ENCODE measurements at places on chromosomes 13 and 19.

DNA sequence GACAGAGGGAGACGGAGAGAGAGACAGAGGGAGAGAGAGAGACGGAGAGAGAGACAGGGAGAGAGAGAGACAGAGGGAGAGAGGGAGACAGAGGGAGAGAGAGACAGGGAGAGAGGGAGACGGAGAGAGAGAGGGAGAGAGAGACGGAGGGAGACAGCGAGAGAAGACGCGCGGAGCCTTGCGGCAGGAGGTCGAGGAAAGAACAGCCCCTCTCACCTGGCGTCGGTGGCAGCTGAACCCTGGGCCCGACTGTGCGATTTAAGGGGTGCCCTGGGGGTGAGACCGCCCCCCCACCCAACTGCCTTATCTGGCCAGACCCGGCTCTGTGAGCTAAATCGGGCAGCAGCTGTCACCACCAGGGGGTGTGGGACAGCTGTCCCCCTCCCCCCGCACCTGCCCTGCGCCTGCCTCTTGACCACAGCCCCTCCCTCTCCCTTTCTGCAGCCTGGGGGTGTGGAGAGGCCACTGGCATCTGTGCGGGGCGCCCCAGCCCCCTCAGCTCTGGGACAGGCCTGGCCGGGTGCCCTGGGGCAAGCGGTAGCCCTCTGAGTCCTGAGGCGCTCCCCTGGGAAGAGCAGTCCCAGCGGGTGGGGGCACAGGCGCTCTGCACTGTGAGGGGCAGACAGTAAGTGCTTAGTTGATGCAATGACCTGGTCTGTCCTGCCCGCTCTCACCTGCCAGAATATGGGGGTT, 10.8 kb downstream of the JOSD2 start:
- no peak for DNase-seq

DNA sequence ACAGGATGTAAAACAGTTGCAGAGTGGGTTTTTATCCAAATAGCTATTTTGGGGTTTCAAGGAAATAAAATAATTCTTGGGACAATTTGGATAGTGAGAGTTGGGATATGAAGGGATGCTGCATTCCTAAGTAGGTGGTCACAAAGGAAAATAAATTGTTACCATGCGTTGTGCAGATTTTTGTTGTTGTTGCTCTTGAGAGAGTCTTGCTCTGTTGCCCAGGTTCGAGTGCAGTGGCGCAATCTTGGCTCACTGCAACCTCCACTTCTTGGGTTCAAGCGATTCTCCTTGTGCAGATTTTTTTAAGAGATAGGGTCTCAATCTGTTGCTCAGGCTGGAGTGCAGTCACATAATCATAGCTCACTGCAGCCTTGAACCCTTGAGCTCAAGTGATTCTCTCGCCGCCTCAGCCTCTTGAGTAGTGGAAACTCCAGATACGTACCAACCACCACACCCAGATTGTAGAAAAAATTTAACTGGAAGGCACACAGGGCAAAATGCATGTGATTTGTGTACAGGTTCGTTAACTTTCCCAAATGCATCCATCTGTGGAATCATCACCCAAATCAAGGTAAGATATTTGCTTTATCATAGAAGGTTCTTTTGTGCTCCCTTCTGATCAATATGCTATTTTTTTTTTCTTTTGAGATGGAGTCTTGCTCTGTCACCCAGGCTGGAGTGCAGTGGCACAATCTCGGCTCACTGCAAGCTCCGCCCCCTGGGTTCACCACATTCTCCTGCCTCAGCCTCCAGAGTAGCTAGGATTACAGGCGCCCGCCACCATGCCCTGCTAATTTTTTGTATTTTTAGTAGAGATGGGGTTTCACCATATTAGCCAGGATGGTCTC, 16.0 kb downstream of the SLC1A5 start:
- no peak for DNase-seq

- no peak for DNase-seq
Observed at GRCh38 chr13:54965881-54966280, 1937.3 kb downstream of the OLFM4 start.

- DNase-seq, result no peak
Observed at GRCh38 chr13:39571502-39572092, 31.4 kb downstream of the LHFPL6 start.

GRCh38 chr13:50441130-50441529, 402.4 kb downstream of the DLEU7 start:
- DNase-seq, result no peak

DNA sequence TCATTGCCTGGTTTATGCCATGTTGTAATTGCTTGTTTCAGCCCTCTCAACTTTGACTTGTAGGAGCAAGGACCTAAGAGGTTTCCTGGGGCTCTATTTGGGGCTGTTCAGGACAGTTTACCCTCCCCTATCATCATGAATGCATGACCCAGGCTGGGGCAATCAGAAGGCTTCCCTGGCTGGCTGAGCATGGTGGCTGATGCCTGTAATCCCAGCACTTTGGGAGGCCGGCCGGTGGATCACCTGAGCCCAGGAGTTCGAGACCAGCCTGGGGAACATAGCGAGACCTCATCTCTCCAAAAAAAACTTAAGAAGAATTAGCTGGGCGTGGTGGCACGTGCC, 6.1 kb upstream of the LSM4 start:
- no peak for DNase-seq

DNA sequence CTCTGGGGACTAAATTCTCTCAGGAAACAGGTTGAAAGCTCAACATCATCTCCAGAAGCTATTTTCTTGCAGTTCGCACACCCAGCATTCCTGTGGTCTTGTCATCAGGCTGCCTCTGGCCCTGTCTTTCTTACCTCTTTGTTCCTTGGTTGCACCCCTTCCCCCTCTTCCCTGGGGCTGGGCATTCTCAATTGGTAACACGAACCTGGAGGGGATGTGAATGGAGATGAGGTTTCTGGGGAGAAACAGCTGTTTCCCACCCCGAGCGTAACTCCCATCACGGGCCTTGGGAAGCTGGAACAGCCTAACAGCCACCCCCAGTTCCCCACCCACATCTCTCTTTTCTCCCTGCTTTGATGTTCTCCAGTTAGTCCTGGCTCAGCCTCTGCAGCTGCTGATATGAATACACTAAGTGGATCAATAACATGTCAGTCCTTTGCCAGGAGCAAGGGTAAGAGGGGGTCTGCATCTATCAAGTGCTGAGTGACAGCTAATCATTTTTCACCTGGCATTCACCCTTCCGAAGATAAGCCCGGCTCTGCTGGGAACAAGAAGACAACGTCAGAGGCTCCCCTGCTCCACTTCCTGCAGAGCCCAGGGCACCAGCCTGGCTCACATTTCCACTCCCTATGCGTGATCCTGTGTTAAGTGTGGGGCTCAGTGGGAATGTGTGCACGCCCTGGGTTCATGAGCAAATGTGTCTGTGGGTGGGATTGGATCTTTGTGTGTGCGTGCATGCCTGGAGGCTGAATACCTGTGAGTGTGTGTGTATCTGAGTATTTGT, 74.0 kb upstream of the KCTD15 start:
- no peak for DNase-seq

DNA sequence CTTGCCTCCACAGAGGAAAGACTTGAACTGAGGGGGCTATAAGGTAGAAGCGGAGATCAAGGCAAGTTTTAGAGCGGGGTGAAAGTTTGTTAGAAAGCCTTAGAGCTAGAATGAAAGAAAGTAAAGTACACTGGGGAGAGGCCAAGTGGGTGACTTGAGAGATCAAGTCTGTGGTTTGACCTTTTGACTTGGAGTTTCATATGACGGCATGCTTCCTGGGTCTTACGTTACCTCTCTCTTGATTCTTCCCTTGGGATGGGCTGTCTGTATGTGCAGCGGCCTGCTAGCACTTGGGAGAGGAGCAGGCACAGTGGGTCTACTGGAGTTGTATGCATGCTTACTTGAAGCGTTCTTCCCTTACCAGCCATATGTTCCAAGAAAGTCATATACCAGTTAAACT, 1768.5 kb downstream of the PCDH9 start:
- no peak for DNase-seq

DNA sequence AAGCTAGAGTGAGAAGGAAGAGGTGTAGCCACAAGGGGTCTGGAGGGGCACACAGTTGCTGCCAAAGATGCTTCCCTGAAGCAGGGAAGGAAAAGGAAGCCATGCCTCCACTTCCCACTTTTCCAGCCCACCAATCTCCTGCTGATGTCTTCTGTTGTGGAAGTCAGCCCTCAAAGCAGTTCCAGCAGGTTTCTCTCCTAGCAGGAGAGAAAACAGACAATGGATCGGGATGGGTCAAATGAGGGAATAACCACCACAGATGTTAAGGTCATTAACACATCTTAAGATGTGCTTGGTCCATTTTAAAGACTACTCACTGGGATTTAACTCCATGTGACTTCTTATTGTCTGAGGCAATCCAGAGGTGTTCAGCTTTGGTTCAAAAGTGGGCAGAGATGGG, 284.1 kb upstream of the SOX21 start:
- no peak for DNase-seq

- DNase-seq, result no peak
Observed at GRCh38 chr19:36514012-36514612, 14.0 kb downstream of the ZNF260 start.

GRCh38 chr13:93146584-93147297, 79.9 kb upstream of the GPC6 start:
- DNase-seq, result no peak

- DNase-seq, result no peak
Observed at GRCh38 chr13:32595306-32595705, 9.1 kb downstream of the PDS5B start.

DNA sequence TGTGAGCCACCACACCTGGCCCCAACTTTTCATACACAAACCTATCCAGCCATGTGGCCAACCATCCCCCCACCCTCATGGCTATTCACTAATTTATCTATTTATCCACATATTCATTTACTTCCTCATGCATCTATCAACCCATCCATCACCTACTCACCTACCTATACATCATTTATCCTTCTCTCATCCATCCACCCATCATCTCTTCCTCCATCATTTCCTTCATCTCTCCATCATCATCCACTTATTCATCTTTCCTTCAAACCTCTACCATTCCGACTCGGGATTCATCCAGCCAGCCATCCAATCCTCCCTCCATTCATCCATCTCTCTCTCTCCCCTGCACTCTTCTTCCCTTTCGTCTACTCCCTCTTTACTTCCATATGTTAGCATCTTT, 54.6 kb downstream of the RYR1 start:
- DNase-seq, result no peak

DNA sequence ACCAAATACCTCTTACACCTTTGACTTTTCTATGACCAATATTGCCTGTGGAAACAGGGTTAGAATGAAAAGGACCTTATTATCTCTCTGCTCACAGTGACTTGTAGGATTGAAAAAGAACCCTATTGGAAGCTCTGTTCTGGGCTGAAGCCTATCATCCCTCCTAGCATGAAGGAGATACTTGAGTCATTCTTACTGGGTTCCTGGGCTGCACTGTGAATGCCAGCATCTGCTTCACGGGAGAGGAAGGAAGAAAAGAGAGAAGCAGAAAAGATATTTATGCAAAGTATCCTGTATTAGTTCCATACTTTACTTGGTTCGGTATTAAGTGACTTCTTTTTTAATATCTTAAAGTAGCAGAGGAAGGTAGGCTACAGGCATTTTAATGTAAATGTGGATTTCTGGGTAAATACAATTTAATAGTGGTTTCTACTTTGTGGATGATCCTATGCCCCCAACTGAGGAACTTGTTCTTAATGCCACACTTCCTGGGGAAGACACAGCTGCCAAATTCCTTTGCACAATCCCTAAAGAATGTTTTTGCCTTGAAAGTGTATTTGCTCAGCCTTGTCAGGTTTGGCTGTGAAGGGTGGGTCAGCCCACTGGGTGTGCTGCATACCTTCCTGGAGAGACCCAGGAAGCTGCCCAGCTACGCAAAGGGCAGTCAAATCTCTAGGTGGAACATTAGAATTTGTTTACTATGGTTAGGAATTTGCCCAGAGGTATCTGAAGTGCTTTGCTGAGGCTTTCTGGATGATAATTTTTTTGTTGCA, 13.7 kb upstream of the SCEL start:
- no peak for DNase-seq

DNA sequence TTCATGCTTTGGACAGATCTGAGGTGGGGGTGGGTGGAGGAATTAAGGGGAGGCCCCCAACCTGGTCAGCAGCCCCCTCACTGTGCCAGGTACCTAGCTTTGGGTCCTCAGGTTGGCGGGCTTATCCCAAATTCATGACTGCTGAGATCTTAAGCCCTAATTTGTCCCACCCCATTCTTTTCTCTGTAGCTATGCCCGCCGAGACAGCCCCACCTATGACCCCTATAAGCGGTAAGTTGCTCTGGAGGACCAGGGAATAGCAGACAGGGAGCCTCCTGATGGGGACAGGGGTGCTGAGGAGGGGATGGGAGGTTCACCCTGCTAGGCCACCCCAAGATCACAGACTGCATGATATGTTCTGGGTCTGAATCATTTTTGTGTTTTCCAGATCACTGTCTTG, 14.3 kb downstream of the ZNF296 start:
- no peak for DNase-seq

GRCh38 chr19:54739587-54740497, 1.5 kb downstream of the KIR2DL3 start:
- DNase-seq, result no peak

- no peak for DNase-seq
Observed at GRCh38 chr13:26270707-26271106, 16.8 kb downstream of the CDK8 start.

DNA sequence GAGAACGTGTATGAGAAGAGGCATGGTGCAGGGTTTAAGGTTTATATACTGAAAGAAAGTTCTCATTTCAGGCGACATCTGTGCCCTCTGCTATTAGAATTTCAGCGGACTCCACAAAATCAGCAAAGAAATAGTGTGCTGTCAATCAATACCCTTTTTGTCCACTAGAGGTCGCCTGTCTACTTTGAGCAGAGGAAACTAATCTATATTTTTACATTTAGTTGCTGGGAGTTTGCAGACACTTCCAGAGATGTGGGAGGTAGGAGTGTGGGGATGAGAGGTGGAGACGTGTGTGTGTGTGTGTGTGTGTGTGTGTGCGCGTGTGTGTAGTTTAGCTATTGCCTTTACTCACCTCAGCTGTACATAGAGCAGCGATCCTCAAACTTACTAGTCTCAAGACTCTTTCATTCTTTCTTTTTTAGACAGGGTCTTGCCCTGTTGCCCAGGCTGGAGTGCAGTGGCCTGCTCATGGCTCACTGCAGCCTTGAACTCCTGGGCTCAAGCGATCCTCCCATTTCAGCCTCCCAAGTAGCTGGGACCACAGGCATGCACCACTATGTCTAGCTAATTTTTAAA, 9.7 kb downstream of the INAFM1 start:
- no peak for DNase-seq

GRCh38 chr13:53013113-53013512, 15.5 kb upstream of the OLFM4 start:
- DNase-seq, result no peak

DNA sequence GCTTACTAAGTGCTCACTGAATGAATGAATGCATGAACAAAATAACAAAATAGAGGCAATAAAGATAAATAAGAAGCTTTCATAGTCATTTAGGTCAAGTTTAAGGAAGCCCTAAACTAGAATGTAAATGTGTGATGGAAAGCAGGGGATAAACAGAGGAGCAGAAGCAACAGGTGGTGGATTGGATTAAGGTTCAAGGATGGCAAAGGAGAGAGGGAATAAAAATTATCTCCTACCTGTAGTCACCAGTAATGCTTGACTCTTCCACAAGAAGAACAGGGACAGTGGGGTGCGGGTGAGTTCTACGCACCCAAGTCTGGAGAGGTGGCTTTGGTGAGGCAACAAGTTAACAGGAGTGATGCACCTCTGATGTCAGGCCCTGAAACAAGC, 212.4 kb downstream of the ZIC5 start:
- DNase-seq, result no peak

- no peak for DNase-seq
Observed at GRCh38 chr13:52896827-52897659, 48.6 kb upstream of the PCDH8 start.

All from activated T-cell treated with anti-CD3 and anti-CD28 coated beads, Interleukin-2, amount 50 U/mL, for 1 hour (primary cell).